Kasumi-1 (cell line): ENCODE measurements at places on chromosomes 1 and 21.
A peak's percentile ranks its signal among the peaks of the same experiment; 100 is the strongest.

DNA sequence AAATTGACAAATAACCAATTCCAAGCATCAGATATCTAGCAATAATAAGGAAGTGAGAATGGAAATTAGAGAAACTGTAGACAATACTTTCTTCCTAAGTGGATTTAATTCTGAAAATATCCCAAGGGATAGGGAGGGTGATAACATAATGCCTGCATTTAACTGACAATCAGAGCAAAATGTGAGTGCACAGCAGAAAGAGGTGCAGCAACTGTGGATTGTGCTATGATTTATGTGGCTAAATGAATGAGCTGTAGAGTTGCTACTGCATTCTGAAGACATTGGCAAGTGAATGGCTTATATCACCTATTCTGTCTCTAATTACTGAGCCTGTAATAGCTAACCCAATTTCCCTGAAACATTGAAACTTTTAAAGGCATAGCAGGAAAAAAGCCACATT, 39.0 kb downstream of the OLFM3 start:
- DNase-seq, result no peak

DNA sequence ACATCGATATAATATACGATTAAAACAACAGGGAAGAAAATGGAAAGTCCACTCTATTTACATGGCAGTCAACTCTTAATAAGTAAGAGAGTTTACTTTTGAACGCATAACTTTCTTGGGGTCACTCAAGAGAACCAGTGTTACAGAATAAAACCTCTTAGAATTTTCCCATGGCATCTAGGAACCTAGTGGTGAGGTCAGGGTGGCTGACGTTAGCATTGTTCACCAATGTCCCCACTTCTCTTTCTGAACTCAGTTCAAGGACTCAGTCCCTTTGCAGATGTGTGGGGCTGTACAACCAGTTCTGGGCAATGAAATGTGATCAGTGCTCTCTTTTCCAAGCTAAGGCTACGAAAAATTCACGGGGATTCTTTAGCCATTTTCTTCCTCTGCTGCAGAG, 2.6 kb upstream of the RNF2 start:
- no peak for DNase-seq

GRCh38 chr1:77548285-77548684, 134.2 kb downstream of the ZZZ3 start:
- no peak for DNase-seq

DNA sequence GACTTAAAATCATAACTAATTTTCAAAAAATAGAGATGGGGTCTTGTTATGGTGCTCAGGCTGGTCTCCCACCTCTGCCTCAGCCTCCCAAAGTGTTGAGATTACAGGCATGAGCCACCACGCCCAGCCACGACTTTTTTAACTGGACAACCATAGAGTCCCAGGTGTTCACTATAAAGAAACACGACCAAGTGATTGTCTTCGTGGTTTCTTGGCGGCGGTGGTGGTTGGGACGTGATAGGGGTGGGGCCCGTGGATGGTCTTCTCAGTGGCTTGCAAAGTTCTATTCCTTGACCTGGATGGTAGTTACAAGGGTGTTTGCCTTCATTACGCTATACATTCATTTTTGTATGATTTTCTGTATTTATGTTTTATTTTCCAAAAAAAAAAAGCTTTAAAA, 34.6 kb upstream of the COX20 start:
- no peak for DNase-seq

GRCh38 chr1:15714406-15715136, 21.5 kb upstream of the SLC25A34 start:
- no peak for DNase-seq

GRCh38 chr1:152718238-152718637, 10.3 kb downstream of the LCE4A start:
- DNase-seq, result no peak

- peak; percentile 73 for DNase-seq
These were observed 65.9 kb downstream of the NDUFS5 start for GRCh38 chr1:39091845-39092645.

DNA sequence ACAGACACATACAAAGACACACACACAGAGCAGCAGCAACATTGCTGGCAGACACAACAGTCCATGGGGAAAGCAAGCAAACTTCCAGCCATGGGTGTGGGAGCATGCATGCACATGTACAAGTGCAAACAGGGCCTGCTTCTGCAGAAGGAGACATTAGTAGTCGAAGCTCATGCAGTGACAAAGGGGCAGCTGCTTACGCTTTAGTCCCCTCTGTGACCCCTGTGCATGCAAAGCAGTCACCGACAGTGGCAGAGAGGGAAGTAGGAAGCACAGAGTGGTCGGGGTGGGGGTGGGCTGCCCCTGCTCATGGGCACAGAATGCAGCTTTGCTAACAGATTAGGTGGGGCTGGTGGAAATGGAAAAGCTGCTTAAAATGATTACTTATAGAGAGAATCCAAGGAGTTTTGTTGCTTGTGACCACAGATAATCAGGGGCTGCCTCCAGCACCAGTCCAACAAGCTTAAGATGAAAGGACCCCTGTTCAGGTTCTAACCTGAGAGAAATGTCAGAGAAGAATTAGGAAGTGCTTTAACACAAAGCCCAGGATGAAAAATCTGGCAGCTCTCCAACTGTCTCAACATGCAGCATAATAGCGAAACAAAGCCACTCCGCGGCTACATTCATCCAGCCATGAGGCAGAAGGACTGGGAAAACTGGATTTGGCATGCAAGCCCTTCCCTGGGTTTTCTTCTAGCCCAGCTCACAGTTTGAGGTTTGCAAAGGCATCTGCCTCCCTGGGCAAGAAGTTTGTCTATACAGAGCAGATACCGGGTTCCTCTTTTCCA, 378.9 kb downstream of the KCNH1 start:
- DNase-seq, result no peak

DNA sequence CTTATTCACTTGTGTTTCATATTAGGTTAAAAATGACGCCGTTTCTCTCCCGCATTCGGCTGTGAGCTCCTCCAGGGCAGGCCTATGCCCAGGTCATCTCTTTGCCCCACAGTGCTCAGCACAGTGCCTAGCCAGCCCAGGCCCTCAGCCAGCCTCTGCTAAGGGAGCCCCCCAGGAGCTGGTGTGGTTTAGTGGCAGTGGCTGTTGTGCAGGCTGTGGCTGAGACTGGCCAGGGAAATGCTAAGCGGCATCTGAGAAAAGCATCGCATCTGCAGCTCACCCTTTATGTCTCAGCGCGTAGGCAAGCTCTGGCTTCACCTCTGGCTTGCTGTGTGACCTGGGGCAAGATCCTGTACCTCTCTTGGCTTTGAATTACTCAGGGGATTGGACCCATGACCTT, 275.1 kb downstream of the TRABD2B start:
- DNase-seq, result no peak

GRCh38 chr1:110229348-110230001, 19.4 kb downstream of the KCNC4 start:
- DNase-seq, result no peak

- no peak for DNase-seq
These were observed 5.6 kb downstream of the CD53 start for GRCh38 chr1:110878591-110878990.

DNA sequence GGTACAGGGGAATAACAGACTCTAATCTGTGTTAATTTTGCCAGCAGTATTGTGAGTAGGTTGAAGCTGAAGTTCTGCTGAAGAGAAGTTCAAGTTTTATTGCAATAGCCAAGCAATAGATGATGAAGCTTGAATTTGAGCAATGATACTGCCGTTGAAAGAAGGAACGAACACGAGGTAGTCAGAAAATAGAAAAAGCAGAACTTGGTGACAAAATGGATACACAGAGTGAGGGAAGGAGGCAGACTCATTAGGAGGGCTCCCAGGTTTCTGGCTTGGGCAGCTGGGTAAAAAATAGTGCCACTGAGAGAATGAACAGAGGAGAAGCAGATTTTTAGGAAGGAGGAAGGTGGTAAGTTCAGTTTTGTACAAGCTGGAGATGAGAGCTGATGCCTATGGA, 22.3 kb upstream of the AGO1 start:
- DNase-seq, result peak; percentile 56

DNA sequence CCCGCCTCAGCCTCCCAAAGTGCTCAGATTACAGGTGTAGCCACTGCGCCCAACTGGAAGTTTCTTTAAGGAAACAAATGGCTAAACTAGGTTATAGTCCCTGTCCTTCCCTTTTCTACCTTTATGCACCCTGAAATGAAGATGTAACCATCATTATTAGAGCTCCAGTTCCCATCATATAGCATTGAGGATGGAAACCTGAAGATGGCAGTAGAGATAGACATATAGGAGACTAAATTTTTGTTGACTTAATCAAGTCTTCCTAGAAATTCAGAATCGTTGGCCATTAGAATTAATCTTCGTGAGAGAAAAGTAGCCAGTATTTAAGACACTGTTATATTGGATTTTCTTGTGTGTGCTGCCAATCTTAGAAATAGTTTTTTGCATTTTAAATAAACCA, 1016.3 kb upstream of the NCAM2 start:
- peak; percentile 37 for DNase-seq

DNA sequence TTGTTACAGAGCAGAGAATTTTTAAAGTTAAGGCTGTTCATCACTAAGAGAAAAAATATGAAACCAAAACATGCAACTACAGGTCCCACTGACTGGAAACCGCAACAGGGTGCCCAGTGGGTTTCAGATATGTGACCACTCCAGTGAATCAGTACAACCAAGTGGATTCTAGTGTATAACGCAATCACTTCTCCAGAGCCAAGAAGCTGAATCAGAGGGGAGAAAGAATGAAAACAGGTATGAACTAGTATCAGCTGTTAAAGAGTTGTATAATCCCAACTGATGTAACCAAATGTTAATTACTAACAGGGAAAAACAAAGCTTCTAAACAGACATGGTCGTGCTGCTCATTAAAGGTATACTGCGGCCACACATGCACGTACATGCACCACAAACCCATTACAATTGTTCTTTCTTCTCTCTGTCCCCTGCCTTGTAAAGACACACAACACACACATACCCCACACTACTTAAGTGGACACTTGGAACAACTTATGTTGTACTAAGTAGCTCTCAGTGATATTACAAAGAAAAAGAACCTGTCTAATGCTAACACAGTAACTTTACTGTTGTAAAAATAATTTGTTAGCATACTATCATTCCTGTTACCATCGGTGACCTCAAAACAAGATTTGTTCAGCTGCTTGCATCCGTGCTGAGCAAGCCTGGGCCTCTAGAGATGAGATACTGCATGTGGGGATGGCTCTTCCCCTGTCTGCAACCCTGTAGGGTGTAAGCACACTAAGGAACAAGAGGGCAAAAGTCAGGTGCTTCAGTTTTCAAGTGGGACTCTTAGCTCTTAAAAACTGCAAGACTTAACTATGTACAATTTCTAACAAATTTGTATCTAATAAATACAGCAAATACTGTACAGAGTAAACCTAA, 74.2 kb downstream of the PTPN14 start:
- DNase-seq, result no peak

- no peak for DNase-seq
These were observed 368.8 kb upstream of the TMPRSS15 start for GRCh38 chr21:18772404-18772803.

DNA sequence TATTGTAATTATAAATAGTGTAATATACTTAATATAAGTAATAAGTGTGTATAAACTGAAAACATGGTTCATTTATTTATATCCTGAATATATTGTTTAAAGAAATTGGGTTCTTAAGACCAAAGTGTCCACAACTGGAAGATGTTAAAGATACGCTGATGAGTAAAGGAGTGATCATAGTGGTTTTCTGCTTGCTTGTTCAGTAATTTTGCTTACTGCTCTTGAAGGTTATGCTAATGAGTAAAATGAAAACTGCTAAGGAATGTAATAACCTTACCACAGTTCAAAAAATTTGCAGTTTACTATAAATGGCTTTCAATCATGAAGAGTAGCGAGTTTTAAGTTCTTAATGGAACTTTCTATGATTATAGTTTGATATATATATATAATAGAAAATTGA, 22.0 kb downstream of the DONSON start:
- DNase-seq, result no peak

DNA sequence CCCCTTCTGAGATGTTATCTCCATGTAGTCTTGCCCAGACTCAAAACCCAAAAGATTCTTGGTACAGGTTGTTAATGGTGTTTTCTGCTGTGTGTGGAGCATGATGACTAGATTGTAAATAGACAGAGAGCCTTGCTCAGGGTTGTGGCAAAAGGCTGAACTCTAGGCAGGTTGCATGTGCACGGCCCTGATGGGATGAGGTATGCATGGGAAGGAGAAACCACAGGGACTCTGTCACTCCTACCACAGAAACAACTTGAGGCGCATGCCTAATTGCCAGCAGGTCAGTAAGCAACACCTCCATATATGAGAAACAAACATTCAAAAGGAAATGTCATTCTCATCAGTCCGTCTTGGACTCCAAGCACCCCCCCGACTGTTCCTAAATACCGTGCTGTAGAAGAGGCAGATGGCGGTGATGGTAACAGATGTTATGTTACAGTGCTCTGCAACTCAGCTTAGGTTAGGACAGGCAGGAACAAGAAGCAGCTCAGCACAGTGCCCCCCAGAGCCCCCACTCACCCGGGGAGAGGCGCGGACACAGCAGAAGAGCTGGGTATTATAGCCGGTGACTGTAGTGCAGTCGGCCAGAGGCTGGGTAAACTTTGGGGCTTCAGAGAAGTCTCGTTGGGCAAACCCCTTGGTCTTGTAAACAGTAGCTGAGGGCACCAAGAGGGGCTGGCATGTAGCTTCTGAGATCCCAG, 10.9 kb downstream of the MYBPHL start:
- DNase-seq, result no peak

DNA sequence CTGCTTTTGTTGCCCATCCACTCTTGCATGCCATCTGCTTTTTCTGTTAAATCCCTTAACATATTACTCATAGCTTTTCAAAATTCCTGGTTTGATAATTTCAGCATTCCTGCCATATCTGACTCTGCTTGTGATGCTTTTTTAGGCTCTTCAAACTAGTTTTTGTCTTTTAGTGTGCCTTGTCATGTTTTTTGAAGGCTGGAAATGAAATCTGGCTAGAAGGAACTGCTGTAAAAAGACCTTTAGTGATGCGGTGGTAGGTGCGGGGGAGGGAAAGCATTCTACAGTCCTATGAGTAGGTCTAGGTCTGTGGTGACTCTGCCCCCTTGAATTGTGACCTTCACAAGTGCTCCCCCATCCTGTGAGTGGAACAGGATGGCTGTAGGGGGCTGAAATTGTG, 15.0 kb upstream of the S100B start:
- no peak for DNase-seq

GRCh38 chr1:61255358-61255703, 173.0 kb downstream of the NFIA start:
- DNase-seq, result peak; percentile 79

- DNase-seq, result no peak
These were observed 446.1 kb upstream of the PROX1 start for GRCh38 chr1:213541641-213542040.

DNA sequence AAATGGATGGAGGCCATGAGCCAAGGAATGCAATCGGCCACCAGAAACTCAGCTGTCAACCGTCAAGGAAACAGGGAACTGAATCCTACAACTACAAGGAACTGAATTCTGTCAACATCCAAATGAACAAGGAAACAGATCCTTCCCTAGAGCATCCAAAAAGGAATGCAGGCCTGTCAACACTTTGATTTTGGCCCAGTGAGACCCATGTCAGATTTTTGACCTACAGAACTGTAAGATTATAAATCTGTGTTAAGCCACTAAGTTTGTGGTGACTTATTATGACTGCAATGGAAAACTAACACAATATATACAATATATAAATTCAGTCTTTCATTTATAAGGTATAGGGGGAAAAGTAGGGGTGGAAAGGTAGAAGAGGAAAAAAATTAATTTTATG, 55.3 kb downstream of the SHCBP1L start:
- DNase-seq, result no peak

- DNase-seq, result no peak
These were observed 29.5 kb upstream of the TRAPPC10 start for GRCh38 chr21:43982489-43983078.
